Fibroblast of skin of right biceps (primary cell): ENCODE measurements at places on chromosomes 4 and X.

DNA sequence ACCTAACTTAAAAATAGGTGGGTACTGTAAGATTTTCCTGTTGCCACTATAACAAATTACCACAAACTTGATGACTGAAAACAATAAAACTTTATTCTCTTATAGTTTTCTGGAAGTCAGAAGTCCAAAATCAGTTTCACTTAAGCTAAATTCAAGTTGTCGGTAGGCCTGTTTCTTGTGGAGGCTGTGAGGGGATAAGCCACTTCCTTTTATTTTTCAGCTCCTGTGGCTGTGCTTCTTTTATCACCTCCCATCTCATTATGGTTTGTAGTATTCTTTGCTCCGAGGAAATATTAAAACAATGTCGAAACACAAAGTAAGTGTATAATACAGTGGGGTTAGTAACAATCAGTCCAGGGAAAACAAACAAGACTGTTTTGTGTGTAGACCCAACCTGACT lies 610.5 kb upstream of the TECRL start:
- no peak for DNase-seq

GRCh38 chr4:3760841-3761240 lies 5.3 kb upstream of the ADRA2C start:
- no peak for DNase-seq

- DNase-seq: no peak
Measured at GRCh38 chr4:119721878-119722277, 93.3 kb upstream of the PDE5A start.

DNA sequence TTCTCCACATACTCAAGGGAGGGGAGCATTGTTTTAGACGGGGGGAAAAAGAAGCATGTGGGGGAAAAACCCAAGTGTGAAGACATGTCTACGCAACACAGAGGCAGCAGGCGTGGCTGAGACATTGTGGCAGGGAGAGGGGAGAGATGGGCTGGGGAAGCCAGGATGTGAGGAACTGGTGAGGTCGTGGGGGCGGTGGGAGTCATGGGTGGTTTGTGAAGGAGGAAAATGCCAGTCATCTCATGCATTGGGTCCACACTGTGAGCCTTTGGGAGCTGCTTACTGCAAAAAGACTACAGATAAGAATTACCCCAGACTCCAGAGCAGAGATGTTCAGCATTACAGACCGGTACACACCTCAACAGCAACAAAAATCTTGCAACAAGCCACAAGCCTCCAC lies 2.1 kb downstream of the JAKMIP1 start:
- no peak for DNase-seq

GRCh38 chr4:4720646-4721045 lies 138.8 kb upstream of the MSX1 start:
- DNase-seq: no peak

DNA sequence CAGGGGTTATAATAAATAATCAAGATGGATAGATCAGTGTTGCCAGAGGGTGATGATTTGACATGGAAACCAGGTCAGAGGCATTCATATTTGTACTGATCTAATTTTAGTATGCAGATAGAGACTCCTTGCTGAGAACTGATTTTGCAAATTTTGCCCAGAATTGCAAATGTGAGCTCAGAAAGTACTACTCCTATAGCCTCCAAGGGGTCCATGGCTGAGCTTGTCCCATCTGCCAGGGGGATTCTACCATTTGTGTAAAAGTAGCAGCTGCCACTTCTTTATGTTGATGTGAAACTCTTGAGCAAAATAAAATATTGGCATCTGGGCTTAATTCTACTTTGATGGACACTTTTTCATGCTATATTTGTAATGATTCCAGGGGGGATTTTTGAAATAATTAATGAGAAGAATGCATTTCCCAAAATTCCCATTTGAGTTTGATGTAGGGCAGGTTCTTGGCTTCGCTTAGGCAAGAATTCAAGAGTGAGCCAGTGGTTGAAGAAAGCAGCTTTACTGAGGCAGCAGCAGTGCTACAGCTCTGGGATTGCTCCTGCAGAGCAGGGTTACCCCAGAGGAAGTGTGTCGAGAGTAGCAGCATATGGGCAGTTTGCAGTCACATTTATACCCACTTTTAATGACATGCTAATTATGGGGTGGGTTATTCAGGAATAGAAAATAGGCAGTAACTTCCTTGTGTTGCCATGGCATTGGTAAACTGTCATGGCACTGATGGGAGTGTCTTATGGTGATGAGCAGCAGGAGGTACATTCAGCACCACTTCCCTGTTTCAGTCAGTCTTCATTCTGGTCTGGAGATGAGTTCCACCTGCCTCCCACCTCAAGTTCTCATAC lies 38.7 kb upstream of the DCLK2 start:
- no peak for DNase-seq

GRCh38 chrX:86194758-86195157 lies 46.5 kb downstream of the DACH2 start:
- DNase-seq: no peak

DNA sequence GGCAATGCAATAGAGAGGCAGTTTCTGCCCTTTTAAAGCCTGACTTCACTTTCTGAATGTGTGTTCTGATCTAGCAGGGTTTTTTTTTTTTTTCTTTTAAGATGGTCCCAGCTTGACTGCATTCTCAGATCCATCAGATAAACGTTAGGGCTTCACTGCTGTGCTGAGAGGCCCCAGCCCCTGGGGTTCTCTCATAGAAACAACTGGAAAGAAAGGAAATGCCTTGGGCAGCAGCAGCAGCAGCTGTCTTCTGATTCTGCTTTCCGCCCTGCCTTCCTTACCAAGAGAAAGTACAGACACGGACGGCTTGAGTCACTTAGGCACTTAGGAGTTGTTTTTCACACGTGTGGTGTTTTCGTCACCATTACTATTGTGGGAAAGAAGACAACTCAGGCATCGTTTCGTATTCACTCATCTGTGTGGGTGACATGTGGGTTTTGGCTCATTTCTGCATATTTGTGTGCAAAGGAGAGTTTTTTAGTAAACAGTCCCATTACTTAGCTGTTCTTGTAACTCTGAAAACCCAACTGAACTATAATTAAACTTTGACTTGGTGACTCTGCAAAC lies 172.0 kb downstream of the PTTG2 start:
- peak; percentile 97 for DNase-seq

DNA sequence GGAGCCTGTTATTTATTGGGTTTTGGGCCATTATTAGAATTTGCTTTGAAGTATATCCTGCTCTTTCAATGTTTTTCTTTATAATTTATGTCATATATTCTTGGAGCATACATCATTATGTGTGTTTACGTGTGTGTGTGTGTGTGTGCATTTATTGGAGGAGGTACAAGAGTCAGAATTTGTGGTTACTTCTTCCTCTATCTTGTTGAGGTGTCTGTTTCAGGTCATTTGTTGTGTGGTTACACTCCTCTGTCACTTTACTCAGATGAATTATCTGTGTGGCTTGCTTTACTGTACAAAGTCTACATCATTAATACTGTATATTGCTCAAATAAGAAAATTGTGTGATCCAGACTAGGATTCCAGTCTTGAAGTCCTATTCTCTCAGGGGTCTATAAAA lies 1957.4 kb upstream of the TENM3 start:
- DNase-seq: no peak

DNA sequence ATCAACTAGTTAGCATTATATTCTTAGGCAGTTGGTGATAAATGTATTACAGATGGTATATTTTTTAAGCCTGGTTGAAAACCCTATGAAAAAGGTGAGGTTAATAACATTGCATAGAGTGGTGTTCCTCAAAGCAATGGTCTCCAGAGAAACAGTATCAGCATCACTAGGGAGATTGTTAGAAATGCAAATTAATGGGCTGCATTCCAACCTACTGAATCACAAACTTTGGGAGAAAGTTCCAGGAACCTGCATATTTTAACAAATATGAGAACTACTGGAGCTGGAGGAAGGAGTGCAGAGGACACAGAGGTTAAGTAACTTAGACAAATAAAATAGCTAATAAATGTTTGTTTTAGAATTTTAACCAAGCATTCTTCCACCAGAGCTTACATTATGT lies 166.9 kb upstream of the PCDH10 start:
- peak; percentile 53 for DNase-seq

- peak; percentile 51 for DNase-seq
Measured at GRCh38 chrX:22135994-22136684, 104.0 kb downstream of the PHEX start.

- peak; percentile 49 for DNase-seq
Measured at GRCh38 chr4:81352446-81352835, 119.3 kb downstream of the RASGEF1B start.

DNA sequence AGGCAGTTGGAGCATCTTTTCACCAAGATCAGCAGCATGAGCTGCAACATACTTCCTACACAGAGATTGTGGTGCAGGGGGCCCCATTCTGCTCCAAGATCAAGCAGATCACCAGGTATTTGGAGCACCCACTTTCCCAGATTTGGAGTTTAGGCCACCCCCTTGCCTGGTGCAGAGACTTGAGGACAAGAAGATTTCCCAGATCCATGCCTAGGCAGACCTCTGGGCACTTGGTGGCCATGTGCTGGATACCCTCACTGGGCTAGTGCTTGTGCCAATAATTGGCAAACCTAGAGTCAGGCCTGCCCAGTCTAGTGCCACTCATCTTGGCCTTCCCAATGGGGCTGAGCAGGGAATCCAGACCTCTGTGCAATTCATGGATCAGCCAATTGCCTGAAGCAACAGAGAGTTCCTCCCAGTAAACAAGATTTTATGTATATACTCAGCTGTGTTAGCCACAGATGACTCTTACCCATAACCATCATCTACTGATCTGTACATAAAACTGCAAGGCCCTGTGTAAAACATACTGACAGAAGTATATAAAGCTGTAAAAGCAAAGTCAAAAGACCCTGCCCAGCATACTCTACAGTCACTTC lies 228.4 kb upstream of the EMCN start:
- no peak for DNase-seq

- no peak for DNase-seq
Measured at GRCh38 chr4:89247951-89248350, 59.6 kb downstream of the GPRIN3 start.

- peak; percentile 34 for DNase-seq
Measured at GRCh38 chr4:126271292-126271691, 956.5 kb downstream of the FAT4 start.

- DNase-seq: no peak
Measured at GRCh38 chrX:47850901-47851300, 14.2 kb downstream of the ZNF81 start.

GRCh38 chr4:72136429-72136828 lies 104.6 kb downstream of the NPFFR2 start:
- no peak for DNase-seq

DNA sequence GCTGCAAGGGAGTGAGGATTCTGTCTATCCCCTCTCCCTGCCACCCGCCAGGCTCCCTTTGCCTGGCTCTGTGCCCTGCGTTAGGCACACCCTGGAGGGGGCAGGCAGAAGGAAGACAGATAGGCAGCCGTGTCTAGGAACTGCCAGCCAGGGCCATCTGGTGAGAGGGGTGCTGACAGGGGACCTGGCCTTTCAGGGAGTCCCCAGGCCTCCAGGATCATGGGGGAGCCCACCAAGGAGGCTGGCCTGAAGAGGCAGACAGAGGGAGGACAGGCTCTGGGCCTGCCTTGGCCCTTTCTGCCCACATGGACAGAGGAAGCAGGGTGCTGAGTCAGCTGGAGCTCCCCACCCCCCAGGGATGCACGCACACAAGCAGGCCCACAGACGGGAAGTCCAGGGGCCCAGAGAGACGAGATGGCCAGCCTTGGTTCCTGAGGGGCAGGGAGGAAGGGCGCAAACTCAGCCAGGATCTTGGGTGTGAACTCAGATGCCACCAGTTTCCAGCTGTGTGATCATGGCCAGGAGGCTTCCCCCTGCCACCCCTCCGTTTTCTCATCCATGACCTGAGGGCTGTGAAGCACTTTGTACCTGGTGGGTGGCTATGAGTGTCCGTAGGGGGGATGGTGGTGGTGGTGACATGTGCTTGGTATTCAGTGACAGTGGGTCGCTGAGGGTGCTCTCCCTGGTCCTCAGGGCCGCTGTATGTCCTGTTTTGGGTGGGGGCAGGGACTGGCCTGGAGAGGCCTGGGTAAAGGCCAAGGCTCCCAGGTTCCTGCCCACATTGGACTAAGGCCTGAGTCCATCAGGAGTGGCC lies 1.8 kb downstream of the SH3BP2 start:
- peak; percentile 74 for DNase-seq

GRCh38 chr4:75141162-75141561 lies 208.2 kb downstream of the PARM1 start:
- no peak for DNase-seq

- DNase-seq: peak; percentile 9
Measured at GRCh38 chrX:147917700-147918695, 6.3 kb downstream of the FMR1 start.

DNA sequence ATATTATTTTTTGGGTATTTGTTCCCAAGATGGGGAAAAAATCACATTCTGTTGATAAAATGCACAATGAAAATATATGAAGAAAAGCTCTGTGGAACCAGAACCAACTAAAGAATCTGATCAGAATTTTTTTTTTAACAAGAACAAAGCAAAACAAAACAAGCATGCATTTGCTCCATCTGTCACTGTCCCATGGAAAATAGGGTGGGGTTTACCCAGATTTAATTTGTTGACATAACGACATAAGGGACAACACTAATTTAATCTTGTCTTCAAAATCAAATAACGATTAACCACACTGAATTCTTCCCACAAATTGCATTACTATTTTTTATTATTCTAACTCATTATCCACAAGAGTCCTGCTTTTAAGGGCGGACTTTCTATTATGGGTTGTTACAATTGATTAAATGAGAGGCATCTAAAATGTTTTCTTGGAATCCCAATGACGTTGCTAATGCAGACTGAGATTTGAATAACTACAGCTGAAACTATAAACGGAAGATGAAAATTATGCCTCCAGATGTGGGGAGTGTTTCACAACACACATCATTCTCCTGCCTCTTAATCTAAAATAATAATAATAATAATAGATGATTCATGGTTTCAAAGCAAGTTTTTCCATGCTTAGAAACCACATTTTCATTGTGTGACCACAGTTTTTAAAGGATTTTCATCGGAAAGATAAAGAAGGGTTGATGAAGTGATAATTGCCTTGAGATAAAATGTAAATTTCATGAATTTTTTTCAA lies 307.0 kb upstream of the CPEB2 start:
- DNase-seq: no peak

DNA sequence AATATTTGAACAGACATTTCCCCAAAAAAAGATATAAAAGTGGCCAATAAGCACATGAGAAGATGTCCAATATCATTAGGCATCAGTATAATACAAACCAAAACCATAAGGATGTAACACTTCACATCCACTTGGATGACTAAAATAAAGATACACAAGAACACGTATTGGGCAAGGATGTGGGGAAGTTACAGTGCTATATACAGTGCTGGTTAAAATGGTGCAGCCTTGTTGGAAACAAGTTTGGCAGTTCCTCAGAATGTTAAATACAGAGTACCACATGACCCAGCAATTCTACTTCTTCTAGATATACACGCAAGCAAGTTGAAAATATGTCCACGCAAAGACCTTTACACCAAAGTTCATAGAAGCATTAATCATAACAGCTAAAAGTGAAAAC lies 58.9 kb downstream of the HAUS3 start:
- no peak for DNase-seq

GRCh38 chr4:155679343-155679742 lies 12.7 kb downstream of the GUCY1A1 start:
- peak; percentile 10 for DNase-seq

GRCh38 chr4:128289523-128290158 lies 2.0 kb upstream of the PGRMC2 start:
- DNase-seq: no peak
